ENCODE measurements at places on chromosomes 1 and 21.

DNA sequence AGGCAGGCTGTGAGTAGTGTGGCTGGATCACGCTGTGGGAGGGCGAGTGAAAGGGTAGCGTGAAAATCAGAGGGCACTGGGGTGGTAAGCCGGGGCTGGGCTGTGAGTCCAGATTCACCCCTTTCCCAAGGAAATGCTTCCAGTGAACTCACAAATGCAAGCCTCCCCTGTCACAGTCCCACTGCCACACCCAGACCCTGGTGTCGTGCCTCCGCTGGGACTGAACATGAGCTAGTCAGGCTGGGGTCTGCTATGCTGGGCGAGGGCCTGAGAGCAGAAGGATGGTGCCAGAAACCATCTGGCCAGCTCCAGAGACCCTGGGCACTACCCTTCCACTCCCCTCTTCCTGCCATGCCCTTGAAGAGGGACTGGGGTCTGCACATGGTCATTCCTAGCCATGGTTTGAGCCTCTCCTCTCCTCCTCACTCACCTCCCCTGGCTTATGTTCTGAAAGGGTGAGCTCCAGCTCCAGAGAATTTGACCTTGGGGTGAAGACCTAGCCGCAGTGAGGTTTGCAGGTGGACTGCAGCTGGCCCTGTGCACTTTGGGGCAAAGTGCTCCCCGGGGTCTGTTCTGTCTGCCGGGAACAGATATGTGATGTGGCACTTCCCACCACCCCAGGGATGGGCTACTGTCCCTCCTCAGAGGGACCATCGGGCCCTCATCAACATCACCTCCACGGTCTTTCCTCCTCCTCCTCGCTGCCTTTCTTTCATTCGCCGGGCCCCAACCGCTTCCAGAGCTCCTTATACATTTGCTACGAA is 365.6 kb downstream of the RPS6KC1 start:
- DNase-seq: no peak

DNA sequence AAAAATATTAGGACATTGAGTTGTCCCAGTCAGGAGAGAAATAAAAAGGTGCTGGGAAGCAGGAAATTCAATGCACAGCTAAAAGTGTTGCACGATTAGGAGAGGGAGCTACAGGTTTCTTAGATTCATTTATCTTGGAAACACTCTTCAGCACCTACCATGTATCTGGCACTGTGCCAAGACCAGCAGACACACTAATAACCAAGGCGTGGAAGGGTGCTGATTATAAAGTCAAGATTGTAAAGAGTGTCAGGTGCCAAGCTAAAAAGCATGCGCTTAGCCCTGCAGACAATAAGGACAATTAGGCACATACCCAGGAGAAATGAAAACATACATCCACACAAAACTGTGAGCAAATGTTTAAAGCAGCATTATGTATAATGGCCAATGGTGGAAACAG is 129.9 kb downstream of the DSCAM start:
- no peak for DNase-seq

DNA sequence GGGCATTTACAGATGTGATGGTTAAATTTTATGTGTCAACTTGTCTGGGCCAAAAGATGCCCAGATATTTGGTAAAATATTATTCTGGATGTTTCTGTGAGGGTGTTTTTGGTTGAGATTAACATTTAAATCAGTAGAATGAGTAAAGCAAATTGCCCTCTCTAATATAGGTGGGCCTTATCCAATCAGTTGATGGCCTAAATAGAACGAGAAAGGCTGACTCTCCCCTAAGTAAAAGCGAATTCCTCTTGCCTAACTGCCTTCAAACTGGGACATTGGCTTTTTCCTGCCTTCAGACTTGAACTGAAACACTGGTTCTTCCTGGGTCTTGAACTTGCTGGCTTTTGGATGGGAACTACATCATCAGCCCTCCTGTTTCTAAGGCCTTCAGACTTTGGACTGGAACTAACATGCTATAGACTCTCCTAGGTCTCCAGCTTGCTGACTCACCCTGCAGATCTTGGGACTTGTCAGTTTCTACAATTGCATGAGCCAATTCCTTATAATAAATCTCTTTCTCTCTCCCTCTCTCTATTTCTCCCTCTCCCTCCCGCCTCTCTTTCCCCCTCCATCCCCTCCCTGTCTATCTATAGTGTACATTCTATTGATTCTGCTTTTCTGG is 10.2 kb upstream of the NAV1 start:
- DNase-seq: no peak

DNA sequence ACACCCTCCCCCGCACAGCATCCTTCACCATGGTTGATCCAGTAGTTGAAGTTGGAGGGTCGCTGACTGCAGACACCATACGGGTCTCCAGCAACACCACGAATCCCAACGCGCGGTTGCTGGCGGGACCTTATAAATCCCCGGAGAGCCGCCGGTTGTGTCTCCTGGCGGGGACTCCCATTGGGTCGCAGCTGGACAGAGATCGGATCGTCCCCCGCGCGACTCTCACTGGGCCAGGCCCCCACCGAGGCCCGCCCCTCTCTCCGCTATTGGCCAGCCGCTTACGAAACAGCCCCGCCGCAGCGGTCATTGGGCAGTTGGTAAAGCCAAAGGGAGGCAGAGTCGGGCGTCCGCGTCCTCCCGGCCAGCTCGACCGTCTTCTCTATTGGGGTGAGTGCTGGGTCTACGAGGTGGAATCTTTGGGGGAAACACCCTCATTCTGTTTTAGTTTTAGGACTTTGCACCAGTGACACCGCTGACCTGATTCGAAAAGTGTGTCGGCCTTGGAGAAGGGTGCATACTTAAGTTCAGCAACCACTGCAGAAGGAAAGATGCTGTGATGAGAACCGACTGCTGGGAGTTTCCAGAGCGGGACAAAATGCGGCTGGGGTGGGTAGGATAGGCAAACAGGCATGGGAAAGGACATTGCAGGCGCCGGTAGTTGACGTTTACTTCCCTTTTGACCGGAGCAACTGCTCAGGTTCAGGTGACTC is 27.4 kb downstream of the RABIF start:
- peak; percentile 48 for DNase-seq

DNA sequence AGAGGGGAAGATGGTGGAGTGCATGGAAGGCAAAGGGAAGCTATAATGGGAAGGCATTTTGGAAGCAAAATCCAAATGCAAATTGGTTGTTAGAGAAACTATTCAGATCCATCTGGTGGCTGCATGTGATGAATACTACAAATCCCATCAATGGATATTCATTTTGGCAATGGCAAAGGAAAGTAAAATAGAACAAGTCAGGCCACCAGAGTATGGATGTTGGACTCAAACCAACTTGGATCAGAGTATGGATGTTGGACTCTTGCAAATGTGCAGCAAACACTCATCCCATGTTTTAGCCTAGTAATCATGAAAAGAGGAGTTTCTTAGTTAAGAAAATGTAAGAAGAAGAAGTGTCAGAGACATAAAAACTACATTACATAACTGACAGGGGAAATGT is 289.6 kb upstream of the DAB1 start:
- no peak for DNase-seq

DNA sequence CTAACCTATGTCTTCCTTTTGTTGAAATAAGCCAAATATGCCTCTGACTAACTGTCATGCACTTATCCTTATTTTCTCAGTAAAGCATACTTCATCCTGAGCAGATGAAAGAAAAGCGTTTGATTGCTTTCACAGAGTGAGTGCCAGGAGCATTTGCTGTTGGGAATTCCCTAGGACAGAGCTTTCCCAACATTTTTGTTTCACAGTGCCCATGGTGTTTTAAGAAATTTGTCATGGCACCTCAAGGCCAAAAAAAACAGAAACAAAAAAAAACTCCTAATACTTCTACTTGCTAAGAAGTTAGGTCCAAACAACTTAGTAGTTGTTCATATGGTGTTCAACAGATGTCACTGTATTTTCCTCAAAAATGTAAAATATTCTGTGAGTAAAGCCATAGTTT is 120.8 kb upstream of the BMP8A start:
- DNase-seq: no peak

DNA sequence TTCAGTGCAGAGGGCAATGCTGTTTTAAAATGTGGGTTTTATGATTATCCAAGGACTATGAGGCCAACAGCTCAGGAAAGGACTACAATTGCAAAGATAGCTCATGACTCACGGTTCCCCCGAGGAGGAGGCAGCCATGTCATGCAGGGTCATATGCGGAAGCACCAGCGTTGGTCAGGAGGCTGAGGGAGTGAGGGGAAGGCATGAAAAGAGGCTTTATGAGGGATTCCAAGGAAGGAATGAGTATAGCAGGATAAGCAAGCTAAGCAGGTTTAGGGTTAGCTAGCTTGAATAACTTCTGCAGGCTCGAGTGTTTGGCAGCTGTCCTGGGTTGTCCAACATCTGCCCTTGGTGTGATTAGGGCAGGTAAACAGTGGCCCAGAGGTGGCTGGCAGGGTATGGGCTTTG is 495.1 kb downstream of the SETD4 start:
- no peak for DNase-seq

DNA sequence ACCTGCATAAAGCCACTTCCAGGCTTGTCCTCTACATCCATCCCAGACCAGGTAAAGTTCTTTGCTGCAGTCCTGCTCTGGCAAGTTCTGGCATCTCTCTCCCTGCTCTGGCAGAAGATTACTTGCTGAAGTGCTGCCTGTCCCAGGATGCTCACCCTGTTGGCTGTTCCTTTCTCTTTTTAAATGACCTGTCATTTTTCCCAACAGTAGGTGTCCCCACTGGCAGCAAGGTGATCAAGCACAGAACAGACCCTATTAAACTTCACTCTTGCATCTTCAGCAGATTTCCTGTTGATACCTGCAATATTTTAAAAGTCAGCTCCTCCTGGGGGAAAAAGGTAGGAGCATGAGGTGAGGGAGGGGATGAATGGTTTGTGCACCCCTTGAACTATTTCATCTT is 332.6 kb downstream of the PBX1 start:
- no peak for DNase-seq

- no peak for DNase-seq
Observed at GRCh38 chr1:182795563-182796228, 6.1 kb downstream of the NPL start.

GRCh38 chr1:55503663-55504305 is 288.6 kb upstream of the USP24 start:
- DNase-seq: no peak

- no peak for DNase-seq
Observed at GRCh38 chr1:165169028-165169427, 187.5 kb downstream of the LMX1A start.

DNA sequence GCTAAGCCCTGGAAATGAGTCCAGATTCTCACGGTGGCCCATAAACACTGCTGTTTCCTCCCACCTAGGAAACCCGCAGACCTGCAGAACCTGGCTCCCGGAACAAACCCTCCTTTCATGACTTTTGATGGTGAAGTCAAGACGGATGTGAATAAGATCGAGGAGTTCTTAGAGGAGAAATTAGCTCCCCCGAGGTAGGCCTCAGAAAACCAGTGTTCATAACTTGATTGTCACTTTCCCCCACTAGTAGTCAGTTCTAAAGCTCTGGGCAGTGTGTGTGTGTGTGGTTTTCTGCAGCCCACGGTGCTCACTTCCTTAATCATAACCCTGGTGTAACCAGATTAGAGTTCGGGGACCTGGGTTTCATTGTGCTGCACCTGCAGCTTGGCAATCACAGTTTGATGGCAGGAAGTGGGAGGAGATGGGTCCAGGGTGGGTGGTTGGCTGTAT is 39.1 kb downstream of the CLIC6 start:
- DNase-seq: peak; percentile 51

DNA sequence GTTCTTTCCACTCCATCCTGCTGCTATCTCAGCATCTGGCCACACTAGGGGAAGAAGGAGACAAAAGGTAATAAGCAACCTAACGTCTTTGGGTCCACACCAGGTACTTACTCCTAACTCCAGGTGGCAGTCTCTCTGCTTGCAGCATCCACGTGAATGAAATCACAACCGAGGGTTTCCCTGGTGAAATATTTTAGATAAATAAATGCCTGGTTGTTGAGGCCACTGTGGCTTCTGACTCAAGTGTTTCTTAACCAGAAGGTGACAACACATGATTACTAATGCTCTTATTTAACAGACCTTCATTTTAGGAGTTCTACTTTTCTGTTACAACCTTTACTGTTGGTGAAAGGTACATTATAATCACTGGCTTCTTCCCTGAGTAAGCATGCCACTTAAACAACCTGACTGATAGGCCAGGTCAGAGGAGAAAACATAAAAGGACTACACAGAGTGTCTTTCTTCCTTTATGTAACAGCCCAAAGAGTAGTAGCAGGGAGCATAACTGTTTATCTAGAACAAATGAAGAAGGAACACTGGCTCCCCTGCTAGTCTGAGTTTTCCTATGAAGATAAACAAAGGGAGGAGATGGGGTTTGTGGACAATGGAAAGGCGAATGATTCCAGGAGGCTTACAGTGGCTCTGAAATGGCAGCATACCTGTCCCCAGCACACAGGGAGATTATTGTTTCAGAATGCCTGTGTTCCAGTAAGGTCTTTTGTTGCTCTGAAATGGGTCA is 59.9 kb downstream of the SYT6 start:
- no peak for DNase-seq

GRCh38 chr1:24606621-24607020 is 36.5 kb upstream of the SRRM1 start:
- no peak for DNase-seq

DNA sequence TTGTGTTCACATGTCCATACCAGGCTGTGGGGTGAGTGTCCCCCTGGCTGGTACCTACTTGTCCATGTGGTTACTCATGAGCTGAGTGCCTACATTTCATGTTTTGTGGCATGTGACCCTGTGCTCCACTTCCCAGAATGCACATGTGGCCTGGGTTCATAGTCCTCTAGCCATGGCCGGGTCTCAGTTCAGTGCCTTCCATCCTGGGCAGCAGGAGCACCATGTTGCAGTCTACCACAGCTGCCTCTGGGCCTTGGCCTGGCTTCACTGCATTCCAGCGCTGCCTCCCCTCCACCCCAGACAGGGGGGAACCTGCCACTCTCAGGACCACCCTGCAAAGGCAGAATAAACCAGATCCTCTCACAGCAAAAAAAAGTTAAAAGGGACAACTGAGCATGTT is 5.5 kb downstream of the CEPT1 start:
- no peak for DNase-seq

- no peak for DNase-seq
Observed at GRCh38 chr1:7551442-7551841, 219.7 kb upstream of the VAMP3 start.

DNA sequence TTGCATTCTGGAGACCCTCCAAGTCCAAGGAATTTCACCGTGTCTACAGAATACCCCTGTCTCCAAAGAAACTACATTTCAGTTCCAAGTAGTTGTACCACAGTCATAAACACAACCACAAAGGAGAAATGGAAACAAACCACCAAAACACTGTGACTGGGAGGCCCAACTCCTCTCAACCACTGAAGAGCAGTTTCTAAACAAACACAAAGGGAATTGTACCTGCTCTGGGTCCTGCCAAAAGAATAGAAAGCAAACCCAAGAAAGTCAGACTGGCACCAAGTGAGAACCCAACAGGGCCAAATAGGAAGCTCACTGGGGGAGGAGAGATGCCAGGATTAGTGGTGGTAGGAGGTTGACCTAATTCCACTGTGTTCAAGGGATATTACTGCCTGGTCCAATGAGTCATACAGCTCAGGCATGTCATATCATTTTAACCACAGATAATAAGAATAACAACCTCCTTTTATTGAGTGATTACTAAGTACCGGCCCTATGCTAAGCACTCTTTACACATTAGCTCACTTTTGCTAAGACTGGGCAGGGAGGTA is 123.9 kb upstream of the PPP2R5A start:
- DNase-seq: no peak
